ENCODE measurements at places on chromosomes 7 and 10.

DNA sequence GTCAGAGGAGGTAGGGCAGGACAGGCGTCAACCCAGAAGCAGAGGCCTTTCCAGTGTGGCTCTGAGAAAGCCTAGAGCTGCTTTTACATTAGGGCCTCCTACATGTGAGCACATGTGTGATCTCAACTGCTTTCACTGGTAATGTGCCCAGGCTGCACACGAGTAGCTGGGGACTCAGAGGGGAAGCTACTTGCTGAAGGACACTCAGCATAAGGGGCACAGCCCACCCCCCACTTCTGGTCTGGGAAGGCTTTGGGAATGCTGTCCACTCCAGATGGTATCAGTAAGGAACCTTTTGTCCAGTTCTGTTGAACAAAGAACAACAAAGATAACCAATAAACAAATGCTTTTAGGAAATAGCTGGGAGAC is 18.9 kb downstream of the PRF1 start:
- DNase-seq, result no peak

GRCh38 chr7:117195361-117196029 is 127.4 kb downstream of the WNT2 start:
- DNase-seq, result no peak

DNA sequence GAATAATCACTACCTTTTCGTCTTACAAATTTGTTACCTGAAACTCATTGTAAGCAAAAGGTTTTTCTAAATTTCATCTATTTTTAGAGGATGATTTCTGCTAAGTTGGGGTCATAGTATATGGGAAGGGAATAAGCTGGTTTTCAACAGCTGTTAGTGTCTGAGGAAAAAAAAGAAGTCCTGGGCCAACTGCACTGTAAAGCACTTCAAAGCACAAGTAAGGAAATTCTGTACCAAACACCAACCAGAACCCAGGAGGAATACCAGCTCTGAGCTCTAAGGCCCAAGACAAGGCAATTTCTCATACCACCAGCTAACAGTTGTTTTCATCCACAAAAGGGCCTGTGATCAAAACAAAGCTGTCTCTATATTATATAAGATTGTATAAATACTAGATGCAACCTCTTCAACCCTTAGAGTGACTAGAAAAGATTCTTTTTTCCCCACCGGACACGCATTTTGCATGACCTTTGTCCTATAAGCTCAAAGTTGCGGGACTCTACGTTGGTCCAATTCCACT is 6.1 kb upstream of the MEOX2 start:
- no peak for DNase-seq

- DNase-seq, result peak; percentile 28
Measured at GRCh38 chr10:96377816-96378294, 19.1 kb upstream of the OPALIN start.

- DNase-seq, result no peak
Measured at GRCh38 chr10:115957786-115958442, 315.1 kb downstream of the GFRA1 start.

GRCh38 chr10:59582780-59583179 is 126.9 kb downstream of the SLC16A9 start:
- DNase-seq, result no peak

DNA sequence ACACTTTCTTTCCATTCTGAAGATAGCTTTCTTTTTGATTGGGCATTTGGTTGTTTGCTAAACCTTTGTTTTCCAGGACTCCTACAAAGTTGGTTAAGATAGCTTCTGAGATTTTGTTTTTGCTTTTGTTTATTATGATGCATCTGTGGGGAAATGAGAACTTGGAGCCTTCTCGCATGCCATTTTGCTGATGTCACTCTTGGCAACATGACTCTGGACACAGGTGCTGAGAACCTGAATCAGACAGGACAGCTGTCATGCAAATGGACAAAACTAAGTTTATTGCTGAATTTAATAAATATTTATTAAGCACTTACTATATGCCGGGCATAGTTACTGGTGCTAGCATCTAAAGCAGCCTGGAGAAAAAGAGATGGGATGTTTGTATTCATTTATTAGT is 274.1 kb downstream of the ZEB1 start:
- DNase-seq, result no peak

GRCh38 chr10:87761892-87762291 is 56.1 kb downstream of the ATAD1 start:
- DNase-seq, result no peak

DNA sequence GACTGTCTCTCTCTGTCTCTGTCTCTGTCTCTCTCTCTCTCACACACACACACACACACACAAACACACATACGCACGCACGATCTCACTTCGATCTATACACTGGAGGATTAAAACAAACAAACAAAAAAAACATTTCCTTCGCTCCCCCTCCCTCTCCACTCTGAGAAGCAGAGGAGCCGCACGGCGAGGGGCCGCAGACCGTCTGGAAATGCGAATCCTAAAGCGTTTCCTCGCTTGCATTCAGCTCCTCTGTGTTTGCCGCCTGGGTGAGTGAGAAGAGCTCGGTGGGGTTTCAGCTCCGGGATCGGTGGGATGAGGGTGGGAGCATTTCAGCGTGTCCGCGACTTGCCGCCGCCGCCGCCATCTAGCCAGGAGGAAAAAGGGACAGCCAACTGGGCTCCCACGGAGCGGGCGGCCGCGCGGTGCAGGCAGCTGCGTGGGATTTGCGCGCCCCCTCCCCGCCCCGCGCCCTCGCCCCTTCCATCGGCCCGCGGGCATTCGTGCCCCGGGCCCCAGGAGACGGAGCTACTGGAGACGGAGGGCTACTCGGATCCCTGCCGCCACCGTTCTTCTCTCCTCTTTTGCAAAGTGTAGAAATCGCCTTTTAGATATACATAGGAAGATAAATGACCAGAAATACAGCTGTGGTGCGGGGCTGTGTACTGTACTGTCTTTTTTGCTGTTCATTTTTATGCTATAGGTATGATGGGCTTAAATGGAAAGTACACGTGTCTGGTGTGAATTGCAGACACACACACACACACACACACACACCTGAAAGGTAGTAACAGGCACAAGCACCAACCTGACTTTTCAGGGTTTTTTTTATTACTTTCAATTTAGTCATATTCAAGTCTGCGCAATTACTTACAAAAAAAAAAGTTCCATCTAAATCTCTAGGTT is 581 bp downstream of the PTPRZ1 start:
- peak; percentile 2 for DNase-seq

DNA sequence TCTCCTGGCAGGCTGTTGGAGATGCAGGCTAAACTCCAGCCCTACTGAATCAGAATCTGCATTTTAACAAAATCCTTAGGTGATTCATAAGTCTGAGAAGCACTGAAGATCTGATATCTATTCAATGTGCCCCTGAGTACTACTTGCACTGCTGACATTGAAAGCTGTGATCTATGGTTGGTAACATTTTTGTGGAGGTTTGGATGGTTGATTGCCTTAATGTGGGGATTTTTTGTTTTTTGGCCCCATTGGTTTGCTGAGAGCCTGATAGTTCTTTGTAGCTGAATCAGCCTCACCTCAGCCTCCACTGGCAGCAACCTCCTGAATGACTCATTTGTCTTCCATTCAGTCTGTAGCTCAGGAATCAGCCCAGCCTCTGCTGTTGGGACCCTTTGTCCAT is 14.7 kb upstream of the LRRN3 start:
- DNase-seq, result peak; percentile 75

DNA sequence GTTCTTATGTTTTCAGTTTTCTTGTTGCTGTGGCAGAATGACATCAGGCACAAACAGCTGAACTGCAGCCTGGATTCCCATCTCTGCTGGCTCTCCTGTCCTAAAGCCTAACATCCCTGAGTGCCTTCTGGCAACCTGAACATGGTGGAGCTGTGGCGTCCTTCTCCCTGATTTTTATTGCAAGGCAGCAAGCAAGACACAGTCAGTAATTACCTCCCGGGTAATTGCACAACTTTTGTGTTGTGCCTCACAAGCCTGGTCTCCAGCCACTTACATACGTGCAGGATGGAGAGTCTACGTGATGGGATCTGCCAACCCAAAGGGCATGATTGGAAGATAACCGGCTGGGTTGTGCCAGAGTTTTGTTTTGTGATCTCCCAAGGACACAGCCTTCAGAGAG is 116.1 kb upstream of the PARD3 start:
- no peak for DNase-seq

DNA sequence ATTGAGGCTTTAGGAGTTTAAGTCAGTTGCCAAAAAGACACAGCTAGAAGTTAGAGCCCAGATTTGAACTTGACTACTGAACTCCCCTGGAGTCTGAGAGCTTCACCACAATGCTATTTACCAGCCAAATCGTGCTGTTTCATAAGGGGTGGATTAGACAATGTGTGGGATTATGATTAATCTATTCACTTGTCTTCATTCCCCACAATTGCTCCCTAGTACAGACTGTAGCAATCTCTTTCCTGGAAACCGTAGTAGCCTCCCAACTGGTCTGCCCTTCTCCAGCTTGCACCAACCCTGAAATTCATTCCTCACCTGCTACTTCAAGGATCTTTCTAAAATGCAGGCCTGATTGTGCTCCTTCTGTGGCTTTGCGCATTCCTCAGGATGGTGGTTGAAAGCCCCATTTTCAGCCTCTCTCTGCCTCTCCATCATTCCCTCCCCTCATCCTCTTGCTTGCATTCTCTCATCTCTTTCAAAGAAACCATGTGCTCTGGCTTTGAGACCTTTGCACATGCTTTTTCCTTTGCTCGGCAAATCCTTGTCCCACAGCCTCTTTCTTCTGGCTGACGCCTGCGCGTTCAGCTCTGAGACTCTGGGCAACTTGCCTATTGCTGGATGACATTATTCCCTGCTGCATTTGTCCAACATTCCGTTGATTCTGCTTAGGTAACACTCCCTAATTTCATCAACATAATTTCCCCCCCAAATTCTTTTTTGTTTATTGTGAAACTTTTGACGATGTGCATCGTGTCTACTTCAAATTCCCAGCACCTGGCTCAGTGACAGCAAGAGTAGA is 145.1 kb downstream of the ADRA2A start:
- DNase-seq, result peak; percentile 23

DNA sequence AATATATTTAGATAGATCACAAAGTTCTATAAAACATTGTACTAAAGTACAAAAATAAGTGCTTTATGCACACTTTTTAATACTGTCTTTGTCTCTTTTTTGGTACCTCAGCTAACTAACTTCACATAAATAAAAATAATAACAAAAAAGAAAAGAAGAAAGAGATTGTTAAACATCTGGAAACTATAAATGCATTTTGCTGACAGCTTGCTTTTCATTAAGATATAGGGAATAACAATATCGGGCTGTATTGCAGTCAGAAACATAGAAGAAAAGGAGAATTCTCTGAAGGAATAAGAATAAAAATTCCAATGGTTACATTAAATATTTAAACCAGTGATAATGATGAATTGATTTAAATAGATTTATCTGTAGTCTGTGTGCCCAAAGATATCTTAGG is 59.9 kb downstream of the ASAH2B start:
- DNase-seq, result no peak

DNA sequence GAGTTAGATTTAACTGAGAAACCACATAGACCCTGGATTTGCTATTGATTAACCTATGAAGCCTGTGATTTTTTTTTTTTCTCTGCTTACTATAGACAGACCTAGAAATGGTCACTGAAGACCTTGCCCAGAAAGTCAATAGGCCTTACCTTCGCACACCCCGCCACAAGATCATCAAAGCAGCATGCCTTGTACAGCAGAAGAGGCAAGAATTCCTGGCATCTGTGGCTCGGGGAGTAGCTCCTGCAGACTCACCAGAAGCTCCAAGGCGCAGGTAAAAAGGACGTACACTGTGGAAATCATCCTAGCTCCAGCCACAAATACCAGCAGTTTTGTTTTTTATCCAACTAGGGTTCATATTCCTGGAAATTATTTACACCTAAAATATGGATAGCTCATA is 56.2 kb upstream of the GATAD1 start:
- no peak for DNase-seq

DNA sequence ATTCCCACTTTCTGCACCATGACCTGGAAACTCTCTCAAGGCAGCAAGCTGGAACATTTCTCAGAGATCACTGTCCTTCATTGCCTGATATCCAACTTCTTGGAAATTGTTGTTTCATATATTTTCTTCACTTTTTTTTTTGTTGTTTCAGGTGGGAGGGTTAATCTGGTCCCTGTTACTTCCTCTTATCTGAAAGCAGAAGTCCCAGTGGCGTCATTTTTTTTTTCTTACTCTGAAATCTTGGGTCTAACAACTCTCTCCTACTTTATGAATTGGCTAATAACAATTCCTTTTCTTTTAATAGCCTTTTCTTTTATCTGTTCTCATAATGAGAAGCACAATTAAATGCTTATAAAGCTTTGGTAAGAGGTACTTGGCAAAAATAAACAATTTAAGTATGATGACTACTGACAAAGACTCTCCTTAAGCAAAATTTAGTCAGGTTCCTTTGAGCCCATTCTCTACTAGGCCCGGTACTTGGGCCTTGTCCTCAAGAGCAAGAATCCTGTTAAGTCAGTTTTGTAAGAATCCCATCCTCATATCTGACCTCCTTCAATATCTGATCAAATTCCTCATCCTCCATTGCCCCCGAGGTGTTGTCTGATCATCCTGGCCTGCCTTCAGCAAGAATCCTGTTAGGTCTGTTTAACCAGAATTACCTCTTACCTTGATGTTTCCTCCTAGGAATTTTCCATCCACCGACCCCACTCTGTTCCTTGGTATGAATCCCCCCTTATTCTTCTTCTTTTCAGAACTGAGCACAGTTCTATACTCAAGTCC is 11.5 kb upstream of the CC2D2B start:
- DNase-seq, result no peak

DNA sequence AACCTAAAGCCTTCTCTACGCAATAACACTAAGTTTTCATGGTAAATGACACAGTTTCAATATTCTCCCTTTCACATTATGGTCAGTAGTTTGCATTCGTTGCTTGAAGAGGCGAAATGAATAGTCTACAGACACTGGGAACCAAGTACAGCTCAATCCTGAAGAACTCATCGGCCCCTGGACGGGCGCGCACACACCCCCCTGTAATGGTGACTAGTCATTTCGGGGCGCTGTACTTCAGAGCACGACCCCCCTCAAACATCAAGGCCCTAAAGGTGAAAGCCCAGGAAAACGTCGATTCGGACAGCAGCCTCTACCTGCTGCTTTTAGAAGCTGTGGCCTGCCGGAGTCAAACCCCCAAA is 1.0 kb downstream of the NT5C2 start:
- no peak for DNase-seq

GRCh38 chr10:133359972-133360610 is 2.3 kb upstream of the FUOM start:
- DNase-seq, result no peak

GRCh38 chr7:156559001-156559400 is 81.6 kb upstream of the RNF32 start:
- DNase-seq, result no peak

- no peak for DNase-seq
Measured at GRCh38 chr10:112313911-112314310, 30.7 kb downstream of the TECTB start.

- no peak for DNase-seq
Measured at GRCh38 chr7:121521711-121522400, 125.7 kb upstream of the FAM3C start.

DNA sequence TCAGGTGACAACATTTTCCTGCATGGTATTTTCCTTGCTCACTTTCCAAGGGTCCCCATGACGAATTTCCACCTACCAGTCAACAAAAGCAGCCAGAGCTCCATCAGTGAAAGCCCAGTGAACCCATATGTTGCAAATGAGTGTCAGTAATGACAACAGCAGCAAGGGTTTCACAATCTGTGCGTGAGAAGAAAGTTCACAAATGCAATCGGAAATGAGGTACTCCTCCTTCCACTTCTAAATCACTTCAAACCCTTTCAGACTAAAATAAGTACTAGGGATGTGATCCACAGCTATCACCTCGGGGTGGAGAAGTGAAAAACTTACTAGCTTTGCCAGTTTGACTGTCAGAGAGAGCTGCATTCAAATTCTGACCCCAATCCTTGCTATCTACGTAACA is 55.6 kb upstream of the BET1 start:
- peak; percentile 67 for DNase-seq

Measured in AG08395 (cell line).